ENCODE measurements at places on chromosomes 11 and 22.

- DNase-seq, result peak; percentile 28
These were observed 1075.3 kb downstream of the TBC1D22A start for GRCh38 chr22:47837703-47838102.

DNA sequence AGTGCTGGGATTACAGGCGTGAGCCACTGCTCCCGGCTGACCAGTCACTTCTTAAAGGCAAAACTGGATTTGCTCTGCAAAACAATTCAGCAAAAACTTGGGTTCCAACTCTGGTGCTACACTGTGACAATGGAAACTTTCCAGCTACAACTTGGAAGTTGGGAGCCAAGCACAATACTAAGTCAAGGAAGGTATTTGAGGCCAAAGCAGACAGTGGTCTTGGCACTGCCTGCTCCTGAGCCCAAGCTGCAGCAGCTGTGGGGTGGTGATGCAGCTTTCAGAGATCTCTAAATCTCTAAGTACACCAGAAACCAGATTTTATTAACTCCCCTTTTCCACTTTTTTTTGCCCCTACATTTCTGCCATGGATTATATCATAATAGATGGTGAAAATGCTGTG, 17.5 kb downstream of the ADM start:
- no peak for DNase-seq

DNA sequence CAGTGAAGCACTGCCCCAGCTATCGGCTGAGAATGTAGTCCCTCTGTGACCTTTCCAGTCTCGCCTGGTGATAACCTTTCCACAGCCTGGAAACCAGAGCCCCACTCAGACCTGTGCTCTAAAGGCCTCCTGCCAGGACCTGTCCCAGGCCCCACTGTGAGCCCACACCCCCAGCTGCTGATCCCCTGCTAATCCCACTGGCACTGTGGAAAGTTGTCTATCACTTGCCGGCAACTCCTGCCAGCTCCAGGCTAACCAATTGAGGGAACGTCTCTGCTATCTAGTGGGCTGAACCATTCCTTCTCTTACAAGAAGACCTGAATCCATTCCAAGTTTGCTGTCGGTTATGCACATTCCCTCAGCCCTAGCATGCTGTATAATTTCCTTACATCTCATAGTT, 328.2 kb downstream of the FAM181B start:
- DNase-seq, result no peak

DNA sequence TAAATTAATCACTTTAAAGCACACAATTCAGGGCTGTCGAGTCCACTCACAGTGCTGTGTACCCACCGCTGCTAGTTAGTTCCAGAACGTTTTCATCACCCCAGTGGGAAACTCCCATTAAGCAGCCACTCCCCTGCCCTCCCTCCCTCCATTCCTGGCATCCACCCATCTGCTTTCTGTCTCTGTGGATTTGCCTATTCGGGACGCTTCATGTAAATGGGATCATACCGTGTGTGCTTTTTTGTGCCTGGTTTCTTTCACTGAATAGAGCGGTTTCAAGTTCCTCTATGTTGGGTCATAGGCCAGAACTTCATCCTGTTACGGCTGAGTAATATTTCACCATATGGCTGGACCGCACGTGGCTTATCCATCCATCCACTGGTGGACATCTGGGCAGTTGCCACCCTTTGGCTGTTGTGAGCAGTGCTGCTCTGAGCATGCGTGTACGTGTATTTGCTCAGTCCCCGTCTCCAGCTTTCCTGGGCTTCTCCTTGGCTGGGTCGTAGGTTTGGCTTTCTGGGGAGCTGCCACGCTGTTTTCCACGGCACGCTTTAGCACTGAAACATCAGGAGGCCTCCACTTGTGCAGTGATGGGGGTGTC, 30.1 kb downstream of the ARHGAP8 start:
- DNase-seq, result no peak

DNA sequence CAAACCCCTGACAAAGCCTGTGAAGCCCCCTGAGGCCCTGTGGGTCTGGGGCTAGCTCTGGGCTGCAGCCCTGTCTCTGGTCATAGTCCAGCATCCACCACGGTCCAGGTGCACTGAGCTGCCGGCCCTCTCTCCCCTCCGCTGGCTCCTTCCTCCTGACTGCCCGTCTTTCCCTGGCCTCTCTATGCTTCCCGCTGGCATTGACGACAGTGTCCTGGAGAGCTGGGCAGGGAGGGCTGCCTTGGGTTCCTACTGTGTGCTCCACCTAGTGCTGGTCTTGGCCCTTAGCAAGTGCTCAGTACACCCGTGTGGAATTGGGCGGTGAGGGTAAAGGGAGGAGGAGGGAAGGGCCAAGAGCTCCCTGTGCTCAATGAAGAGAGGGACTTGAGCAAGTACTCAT, 868 bp upstream of the MYEOV start:
- no peak for DNase-seq

DNA sequence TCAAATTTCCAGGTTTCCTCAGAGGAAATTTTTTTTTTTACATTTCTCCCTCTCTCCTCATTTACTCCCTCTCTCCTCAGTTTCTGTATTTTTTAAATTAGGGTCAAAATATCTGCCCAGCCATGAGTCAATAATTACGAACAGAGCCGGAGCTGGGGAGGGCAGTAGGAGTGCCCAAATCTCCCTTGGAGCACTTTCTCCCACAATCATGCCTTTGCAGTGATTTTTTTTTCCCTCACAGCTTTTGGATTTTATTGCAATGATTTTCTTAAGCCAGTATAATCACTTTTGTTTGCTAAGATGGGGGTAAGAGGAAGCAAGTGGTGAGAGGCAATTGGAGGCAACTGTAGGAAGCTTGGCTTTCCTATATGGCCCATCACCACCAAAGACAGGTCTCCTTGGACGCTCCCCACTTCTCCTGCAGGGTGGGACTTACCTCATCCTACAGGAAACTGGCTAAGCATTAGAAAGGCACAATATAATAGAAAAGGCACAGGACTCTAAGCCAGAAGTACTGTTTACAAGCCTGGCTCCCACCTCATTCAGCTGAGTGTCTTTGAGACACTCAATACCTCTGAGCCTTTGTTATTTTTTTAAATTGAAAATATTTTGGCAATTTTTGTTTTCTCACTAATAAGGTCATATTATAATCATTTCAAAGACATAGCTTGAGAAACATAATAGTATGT, 192.6 kb upstream of the PITPNB start:
- DNase-seq, result no peak

DNA sequence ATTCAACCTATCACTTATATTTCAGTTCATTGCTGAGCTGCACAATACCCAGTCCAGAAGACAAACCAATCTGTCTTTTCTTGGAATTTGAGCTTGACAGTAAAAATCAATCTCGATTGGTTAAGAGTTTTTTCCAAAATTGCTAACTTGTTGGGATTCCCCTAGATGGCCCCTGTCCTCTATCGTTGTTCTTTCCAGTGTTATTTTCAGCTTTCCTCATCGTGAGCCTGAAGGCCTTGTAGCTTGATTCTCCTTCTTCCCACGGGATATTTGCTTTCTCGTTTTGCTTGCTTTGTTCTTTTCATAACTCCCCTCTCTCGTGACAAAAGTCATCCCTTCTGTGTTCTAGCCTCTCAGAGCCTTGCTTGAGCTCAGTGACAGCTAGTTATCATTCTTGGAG, 3.1 kb downstream of the OR8B8 start:
- DNase-seq, result no peak

GRCh38 chr11:78772186-78772585, 197.5 kb upstream of the NARS2 start:
- DNase-seq, result no peak

DNA sequence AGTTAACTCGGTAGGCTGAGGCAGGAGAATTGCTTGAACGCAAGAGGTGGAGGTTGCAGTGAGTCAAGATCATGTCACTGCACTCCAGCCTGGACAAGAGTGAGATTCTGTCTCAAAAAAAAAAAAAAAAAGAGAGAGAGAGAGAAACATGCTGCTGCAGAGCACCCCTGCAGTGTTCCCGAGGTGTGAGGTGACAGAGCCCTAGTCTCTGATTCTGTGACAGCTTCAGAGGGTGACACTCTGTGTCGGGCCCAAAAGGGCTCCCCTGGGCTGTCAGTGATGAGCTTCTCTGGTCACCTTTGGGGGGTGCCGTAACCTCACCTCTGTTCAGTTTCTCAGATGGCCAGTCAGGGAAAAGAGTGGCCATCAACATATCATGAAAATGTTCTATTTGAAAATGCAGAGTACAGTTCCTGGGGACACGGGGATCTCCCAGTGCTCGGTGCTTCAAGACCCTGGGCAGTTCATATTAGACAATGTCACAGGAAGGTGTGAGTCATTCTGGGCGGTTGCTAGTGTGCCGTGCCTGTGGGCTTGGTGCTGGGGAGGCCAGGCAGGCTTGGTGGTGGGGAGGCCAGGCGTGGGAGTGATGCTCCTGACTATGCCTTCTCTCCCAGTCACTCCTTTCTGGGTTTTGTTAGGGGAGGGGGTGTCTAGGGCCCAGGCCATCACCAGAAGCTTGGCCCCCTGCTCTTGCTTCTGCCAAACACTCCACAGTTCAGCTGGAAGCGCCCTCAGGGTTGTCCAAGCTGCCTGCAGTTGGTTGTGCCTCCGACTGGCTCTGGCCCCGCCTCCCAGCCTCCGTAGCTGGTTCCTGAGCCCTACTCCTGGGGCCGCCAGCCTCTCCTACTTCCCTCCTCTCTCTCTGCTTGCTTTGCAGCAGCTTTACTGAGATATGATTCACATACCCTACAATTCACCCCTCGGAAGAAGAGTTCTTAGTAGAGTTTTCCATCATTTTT, 52.5 kb upstream of the CLDN5 start:
- peak; percentile 78 for DNase-seq

- DNase-seq, result peak; percentile 10
These were observed 103.3 kb upstream of the NNMT start for GRCh38 chr11:114192841-114193389.
